Stimulated activated CD4-positive, alpha-beta T cell treated with anti-CD3 and anti-CD28 coated beads, Interleukin-4, amount 100 ng/mL, for 24 hours (primary cell): ENCODE measurements at places on chromosomes 16 and 17.

GRCh38 chr16:83363521-83363920 lies 444.3 kb upstream of the HSBP1 start:
- DNase-seq, result no peak

DNA sequence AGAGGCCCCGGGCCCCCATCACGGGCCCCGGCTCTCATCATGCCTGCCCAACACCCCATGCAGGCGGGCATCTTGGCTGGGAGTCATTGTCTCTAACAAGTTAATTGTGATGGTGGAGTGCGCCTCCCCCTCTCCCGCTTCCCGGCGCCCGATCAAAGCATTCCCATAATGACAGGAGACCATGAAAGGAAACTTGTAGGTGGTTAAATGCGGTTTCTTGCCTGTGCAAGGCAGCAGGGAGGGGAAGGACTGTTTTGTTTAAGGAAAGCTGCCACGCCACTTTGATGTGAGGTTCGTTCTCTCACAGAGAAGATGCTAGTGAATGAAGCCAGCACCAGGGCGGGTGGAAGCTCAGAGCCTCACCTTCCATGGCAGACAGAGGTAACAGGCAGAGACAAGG lies 45.4 kb downstream of the C16orf78 start:
- no peak for DNase-seq

DNA sequence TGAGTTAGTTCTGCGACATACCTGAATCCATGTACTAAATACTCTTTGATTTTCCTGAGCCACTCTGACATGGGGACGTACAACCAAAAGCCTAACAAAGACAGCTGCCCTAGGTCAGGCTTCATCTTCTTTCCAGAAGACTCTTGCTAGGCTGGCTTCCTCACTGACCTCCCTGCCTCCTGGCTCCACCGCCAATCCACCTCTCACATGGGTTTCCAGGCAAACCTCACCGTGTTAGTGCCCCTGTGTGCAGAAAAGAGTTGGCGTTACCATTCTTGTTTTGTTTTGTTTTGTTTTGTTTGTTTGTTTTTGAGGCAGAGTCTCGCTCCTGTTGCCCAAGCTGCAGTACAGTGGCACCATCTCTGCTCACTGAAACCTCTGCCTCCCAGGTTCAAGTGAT lies 135.3 kb downstream of the WSCD1 start:
- no peak for DNase-seq

DNA sequence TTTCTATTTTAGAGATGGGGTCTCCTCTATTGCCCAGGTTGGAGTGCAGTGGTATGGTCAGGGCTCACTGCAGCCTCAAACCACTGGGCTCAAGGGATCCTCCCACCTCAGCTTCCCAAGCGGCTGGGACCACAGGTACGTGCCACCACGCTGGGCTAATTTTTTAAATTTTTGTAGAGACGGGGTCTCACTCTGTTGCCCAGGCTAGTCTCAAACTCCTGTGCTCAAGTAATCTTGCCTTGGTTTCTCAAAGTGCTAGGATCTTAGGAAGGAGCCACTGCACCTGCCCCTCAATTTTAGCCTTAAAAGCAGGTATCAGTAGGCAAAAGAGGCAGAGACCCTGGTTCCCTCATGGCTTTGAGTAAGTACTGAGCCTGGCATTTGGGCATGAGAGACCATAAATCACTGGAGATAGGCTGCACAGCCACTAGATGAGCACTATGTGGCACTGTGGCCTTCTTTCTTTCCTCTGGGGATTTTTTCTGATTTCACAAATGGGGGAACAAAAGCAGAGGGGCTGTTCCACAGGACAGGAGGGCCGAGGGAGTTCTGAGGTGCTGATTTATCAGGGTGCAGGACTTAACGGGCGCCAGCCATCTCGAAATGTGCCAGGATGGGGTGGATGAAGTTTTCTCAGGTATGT lies 82.2 kb downstream of the PLXDC1 start:
- peak; percentile 28 for DNase-seq

- DNase-seq, result no peak
These were observed 120.8 kb upstream of the SEC14L1 start for GRCh38 chr17:77019893-77020379.

GRCh38 chr16:55015181-55015913 lies 84.7 kb downstream of the IRX5 start:
- DNase-seq, result no peak

GRCh38 chr17:35912339-35912912 lies 18.1 kb downstream of the RDM1 start:
- no peak for DNase-seq

DNA sequence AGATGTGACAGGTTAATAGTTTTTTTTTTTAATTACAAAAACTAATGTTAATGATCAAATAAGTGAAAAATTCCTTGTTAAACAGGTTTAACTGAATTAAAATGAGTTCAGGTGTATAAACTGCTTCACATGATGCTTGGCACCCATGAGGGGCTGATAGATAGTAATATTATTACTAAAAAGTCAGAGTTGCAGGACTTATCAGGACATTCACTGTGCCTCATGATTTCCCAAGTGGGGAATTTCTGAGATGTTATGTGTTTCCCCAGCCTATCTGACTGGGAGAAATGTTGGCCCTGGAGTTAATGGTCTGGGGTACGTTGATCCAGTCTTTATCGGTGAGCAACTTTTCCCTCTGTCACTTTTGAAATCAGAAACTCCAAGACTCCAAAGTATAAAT lies 102.1 kb downstream of the PLCG2 start:
- DNase-seq, result no peak

DNA sequence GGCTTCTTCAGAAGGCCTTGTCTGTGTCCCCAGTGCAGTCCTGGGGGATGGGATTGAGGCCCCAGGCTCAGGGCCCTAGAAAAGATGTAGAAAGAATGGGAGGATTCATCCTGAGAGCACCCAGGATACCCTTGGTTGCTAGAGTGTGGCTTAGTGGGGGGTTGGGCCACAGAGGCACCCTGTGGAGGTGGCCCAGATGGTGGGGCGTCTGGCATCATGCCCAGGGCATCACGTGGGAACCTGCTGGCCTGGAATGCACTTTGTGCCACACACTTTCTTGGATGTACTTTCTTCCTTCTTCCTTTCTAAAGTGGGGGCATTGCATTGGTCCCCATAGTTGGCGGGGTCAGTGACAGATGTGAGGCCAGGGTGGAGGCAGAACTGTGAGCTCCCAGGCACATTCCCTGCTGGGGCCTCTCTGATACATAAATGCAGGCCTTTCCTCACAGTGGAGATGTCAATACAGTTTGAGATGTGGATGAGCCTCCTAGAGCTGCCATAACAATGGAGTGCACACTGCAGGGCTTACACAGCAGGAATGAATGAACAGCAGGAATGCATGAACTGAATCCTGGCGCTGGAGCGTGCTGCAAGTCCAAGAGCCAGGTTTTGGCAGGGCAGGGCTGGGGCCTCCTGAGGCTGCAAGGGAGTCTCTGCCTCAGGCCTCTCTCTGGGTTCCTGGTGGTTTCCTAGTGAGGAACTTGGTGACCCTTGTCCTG lies 43.3 kb downstream of the MGAT5B start:
- DNase-seq, result no peak

DNA sequence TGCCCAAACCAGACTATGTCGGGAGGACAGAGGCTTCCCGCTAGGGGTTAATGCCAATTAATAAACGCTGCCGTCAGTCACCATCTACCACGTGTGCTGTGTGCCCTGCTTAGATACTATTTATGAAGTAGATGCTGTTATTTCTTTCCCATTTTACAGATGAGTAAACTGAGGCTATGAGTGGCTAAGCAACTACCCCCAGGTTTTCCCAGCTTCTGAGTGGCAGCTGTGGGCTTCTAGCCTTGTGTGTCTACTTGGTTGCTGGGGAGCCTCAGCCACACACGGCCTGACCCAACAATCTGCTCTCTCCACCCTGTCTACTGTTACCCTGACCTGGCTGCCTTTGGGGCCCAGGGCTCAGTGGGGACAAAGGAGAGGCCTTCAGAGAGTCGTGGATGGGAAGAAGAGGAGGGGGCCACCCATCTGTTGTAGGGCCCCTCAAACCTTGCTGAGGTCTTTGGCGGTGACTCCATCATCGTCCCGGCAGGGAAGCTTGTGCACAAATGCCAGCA lies 7.1 kb downstream of the GIT1 start:
- DNase-seq, result no peak

- peak; percentile 81 for DNase-seq
These were observed 21.7 kb downstream of the ACSF3 start for GRCh38 chr16:89115216-89115861.

DNA sequence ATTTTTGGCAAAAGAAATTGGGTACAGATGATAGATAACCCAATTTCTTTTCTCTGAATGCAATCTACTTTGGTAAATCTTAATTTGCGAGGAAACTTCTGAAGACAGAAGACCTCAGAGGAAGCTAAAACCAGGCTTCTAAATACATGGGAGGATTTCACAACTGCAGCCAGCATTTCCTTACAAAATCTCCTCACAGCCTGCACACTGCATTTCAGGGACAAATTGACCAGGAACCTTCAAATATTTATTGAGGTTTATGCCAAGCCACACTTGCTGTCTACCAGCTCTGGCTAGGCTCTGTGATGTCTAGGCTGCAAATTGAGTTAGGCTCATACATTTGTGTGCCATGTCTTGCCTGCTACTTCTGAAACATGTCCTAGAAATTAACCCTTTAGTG lies 167.3 kb upstream of the CDH5 start:
- no peak for DNase-seq

- DNase-seq, result no peak
These were observed 12.4 kb downstream of the WSB1 start for GRCh38 chr17:27306276-27306835.

DNA sequence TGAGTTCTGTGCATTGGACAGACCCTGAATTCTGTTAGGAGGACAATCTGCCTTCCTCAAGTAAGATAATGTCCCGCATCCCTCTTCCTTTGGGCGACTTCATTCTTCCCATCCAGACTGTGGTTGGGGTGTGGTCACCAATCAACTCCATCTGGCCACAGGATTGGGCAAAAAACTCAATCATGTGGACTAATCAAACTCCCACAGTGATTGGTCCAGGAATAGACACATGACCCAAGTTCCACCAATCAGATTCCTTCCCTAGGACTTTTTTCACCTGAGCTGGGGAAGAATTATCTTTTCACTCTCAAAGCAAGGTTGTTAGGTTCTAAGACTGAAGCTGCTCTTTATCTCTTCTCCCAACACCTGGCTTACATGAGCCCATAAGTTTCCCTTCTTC lies 13.2 kb upstream of the NKD1 start:
- DNase-seq, result no peak

DNA sequence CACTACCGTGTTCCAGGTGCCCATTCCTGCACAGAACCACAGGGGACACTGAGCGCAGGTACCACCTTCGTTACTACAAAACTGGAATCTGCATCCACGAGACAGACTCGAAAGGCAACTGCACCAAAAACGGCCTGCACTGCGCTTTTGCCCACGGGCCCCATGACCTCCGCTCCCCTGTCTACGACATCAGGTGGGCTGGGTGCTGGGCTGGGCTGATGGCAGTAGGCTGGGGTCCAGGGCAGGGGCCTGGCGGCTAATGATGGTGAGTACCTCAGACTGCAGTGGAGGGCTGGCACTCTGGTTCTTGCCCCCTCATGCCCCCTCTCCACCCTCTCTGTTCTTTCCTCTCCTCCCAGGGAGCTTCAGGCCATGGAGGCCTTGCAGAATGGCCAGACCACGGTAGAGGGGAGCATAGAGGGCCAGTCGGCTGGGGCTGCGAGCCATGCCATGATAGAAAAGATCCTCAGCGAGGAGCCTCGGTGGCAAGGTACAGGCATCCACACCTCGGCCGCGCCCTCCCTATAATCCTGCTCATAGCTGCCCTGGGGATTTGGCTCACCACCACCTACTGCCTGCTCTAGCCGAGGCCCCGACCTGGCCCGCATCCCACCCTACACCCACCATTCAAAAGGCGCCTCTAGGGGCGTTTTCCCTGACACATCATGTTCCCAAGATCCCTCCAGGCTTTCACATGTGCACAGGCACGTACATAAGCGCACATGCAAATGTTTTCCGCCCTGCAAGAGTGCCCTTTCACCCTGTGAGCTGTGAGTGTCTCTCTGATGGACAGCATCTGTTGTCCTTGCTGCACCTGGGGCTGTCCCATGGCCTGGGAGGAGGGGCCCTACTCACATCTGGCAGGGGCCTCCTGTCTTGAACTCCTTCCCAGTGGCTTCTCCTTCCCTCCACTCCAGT lies 27.7 kb downstream of the UNK start:
- DNase-seq, result no peak

GRCh38 chr17:7056386-7056785 lies 12.5 kb upstream of the SLC16A11 start:
- DNase-seq, result no peak

DNA sequence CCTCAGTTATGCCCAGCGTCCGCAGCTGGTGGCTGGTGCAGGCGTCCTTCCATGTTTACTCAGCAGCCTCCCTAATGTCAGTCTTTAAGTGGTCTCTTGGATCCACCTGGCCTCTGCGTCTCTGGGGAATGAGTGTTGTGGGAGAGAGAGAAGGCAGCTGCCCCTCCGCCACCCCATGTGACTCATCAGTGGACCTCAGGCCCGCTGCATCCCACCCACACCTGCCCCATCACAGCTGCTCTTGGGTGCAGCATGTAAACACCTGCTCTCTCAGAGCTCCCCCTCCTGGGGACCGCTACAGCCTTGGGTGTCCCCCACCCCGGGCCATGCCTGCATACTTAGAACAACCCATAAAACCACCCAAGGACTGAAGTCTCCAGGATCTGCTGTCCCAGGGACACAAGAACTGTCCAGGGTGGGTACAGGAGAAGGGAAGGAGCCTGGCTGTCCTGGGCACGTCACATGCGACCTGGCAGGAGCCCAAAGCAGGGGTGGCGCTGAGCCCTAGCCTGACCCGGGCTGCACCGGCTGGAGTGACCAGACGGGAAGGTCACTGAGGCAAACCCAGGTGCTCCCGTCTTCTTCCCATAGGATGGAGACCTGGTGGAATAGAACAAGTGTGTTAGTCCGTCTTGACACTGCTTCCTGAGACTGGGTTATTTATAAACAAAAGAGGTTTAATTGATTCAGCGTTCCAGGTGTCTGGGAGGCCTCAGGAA lies 4.2 kb downstream of the C16orf90 start:
- DNase-seq, result no peak

GRCh38 chr16:88999457-89000206 lies 22.6 kb upstream of the CBFA2T3 start:
- peak; percentile 31 for DNase-seq

- DNase-seq, result no peak
These were observed 787.4 kb downstream of the KCNJ2 start for GRCh38 chr17:70956726-70957125.

- DNase-seq, result no peak
These were observed 13.2 kb downstream of the PSMD12 start for GRCh38 chr17:67353161-67353560.

DNA sequence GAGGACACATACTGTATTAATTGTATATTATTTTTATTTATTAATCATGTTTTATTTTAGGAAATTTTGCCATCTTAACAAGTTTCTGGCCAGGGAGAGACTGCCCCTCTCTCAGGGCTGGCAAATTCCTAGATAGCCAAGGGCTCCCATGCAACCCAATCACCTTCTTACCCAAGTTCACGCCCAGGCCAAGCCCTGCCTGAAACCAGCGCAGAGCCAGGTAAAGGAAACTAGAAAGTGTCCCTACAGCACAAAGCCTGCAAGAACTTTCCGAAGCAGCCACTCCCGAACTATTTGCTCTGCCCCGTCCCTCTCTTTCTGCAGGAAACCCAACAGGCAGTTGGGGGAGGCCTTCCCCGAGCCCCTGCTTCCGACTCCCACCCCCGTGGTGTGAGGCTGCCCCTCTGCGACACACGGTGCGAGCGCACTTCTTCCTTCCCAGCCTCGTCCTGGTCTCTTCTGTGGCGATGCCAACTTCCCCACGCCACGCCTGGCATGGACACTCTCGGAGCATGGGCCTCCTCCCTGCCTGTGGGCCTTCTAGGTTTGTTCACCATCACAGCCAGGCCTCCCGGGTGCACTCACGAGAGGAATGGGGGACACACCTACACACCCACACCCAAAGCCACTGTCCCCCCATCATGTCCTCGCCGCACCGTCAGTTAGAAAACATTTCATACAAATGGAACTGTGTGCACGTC lies 100.4 kb downstream of the ZNF778 start:
- no peak for DNase-seq
